T-helper 2 cell (primary cell): ENCODE measurements at places on chromosomes 12 and 14.

GRCh38 chr12:14239350-14239934 lies 126.0 kb upstream of the ATF7IP start:
- no peak for DNase-seq

GRCh38 chr12:94263011-94263811 lies 114.8 kb downstream of the PLXNC1 start:
- no peak for DNase-seq

DNA sequence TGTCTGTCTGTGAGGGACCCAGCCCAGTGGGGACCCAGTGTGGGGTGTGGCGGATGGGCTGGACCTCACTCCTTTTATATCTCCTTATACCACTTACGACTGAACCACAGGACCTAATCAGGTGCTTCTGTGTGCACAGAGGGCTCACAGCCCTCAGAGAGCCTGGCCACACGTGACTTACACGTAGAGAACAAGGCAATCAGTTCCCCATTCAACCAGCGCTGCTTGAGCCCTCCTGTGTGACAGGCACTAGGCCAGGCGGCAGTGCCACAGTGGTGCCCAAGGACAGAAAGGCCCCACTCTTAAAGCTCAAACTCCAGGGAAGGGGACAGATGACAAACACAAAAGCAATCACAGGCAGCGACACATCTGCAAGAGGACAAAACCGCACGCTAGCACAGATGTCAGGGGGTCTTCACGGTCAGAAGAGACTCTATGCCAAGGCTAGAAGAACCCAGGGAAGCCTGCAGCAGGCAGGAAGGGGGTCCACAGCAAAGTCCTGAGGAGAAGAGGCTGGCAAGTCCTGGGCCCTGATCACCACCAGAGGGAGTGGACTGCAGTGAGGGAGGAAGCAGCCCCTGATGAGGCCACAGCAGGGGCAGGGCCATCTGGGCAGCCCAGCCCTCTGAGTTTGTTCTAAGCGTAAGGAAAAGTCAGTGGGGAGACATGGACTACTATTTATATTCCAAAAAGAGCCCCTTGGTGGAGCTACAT lies 39.3 kb downstream of the SETD3 start:
- no peak for DNase-seq

DNA sequence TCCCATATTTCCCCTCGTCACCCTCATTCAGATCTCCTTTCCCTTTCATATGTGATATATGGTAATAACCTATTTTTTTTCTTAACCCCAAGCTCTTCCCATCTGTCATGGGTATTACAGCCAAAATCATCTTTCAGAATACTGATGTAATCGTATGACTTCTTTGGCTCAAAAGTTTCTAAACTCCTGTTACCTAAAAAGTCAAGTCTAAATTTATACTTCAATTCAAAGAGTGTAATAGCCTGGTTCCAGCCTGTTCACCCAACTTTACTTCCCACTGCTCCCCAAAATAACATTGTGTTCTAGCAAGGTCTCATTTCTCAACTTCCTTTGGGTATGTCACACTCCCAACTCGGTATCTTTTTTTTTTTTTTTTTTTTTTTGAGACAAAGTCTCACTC lies 48.5 kb downstream of the TBK1 start:
- no peak for DNase-seq

DNA sequence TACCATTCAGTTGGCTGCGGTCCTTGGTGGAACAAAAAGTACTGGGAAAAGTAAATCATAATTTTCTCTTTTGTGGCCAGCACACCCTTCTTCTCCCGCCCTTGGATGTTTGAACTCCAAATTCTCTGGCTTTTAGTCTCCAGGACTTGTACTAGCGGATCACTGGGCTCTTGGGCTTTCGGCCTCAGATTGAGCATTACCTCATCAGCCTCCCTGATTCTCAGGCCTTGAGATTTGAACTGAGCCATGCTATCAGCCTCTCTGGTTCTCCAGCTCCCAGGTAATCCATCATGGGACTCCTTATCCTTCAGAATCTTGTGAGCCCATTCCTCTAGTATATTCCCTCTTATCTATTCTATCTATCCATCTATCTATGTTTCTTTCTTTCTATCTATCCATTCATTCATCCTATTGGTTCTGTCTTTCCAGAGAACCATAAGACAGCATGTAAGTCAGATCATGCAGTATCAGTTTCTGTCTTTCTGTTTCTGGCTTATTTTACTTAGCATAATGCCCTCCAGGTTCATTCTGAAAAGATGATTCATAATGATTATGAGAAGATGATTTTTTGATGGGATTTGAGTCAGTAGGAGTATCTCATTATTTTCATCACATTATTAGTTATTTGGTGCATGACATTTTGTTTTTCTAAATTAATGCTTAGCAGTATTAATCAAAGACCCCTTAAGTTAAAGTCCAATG lies 814.9 kb downstream of the LRFN5 start:
- no peak for DNase-seq

- no peak for DNase-seq
Measured at GRCh38 chr14:98156411-98156810, 1115.6 kb downstream of the BCL11B start.

GRCh38 chr12:93166541-93167307 lies 211.0 kb upstream of the NUDT4 start:
- no peak for DNase-seq

GRCh38 chr14:33689680-33690079 lies 261.2 kb downstream of the EGLN3 start:
- DNase-seq = no peak

DNA sequence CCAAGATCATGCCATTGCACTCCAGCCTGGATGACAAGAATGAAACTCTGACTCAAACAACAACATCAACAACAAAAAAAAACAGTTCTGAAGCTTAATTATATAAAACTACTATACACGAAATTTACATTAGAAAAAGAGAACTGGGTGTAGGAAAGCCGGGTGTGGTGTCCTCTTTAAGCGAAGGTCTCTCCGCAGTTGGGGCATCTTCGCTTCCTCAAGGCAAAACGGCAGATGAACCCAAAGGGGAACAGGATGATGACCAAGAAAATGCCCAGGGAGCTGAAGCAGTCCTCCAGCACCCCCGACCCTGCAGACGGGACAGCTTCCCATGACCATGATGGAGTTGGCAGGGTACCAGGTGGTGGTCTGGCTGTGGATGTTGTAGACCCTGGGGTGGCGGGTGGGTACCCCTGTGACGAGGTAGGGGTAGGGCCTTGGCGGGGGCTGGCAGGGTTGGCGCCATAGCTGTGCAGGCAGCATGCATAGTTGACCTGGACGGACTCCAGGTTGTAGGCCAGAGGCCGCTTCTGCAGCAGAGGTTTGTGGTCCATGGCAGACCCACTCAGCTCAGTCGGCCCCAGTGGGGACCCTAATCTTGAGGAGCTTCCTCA lies 18.2 kb upstream of the BCAT1 start:
- no peak for DNase-seq

GRCh38 chr12:29220632-29221336 lies 71.7 kb downstream of the FAR2 start:
- no peak for DNase-seq

DNA sequence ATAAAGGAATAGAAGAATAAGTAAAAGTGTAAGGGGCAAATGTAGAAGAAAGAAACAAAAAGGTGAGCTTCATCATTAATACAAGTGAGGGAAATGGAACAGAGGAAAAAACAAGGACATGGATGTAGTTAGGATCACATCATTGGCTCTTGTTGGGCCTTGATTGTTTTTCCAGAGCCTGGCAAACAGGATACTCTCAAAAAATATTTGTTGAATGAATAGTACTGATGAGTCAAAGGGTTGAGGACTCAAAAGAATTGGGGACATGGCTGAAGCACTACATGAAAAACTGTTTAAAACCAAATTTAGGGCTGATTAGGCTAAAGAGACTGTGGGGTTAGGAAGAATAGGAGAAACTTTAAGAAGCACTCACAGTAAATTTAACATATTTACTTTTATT lies 11.4 kb upstream of the SRP54 start:
- no peak for DNase-seq

DNA sequence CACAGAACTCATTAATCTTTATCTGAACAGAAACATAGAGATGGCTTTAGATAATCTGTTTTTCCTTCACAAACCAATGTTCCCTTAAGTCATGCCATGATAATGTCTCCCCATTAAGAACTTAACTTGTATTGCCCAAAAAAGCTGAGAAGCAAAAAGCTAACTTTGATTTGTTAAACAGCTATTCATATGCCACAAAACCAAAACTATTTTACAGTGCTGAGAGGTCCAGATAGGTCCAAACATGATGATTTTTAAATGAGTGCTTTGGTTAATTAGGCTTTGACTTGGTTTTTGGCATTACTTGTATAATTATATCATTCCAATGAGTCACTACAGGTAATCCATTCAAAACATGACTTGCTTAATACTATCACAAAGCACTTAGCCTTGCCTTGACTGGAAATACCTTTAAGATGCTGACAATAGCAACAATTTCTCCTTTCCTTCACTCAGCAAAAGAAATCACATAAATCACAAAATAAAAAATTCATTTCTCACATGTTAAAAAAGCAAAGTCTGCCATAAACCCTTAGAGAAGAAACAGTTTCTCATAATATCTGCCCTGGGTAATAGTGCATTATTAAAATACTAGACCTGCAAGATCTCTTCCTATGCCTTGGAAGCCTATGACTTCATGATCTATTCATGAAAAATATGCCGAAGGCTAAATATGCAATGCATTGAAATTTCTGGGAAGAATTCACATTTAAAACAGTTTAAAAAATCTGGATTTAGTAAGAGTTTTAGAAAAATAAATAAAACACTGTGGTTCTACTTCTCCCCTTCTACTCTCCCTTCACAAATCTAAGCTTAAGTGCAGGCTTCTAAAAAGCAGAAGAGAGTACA lies 52.0 kb upstream of the SAV1 start:
- no peak for DNase-seq

DNA sequence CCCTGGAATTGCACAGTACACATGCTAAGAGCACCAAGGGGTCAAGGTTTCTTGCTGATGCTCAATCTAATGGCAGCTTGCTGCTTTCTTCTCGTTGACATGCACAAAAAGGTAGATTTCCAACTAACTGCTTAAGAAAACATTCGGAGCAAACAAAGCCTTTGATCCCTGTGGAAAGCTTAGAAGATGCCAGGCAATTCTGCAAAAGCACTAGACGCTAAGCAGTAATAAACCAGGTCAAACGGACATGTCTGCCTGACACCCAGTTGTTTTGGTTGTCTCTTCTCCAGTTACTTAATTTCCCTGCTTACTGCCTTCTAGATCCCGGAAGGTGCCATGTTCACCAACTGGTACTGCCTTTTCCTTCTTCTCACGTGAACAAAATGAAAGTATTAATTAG lies 100.5 kb upstream of the TMCC3 start:
- DNase-seq = no peak

DNA sequence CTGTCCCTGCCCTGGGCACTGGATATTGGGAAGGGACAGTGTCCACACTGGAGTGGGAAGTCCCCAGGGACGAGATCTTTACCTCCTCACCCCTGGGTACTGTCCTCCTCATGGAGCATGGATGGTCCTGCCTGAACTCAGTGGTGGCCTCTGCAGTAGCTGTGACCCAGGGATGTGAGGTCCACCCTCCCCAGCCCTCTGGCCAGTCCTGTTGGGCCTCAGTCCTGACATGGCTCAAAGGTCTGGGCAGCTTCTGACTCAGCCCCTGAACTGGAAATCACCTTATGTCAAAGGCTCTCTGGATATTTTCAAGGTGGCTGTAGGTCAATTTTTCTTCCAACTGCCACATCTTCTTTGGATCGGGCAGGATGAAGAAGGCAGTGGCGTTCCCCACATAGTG lies 24.4 kb downstream of the SERPINA1 start:
- DNase-seq = no peak

GRCh38 chr12:51525518-51525917 lies 65.5 kb upstream of the SCN8A start:
- DNase-seq = no peak

- DNase-seq = no peak
Measured at GRCh38 chr12:115752913-115753726, 524.4 kb downstream of the MED13L start.

GRCh38 chr12:44314007-44314500 lies 478.2 kb downstream of the TMEM117 start:
- DNase-seq = no peak

DNA sequence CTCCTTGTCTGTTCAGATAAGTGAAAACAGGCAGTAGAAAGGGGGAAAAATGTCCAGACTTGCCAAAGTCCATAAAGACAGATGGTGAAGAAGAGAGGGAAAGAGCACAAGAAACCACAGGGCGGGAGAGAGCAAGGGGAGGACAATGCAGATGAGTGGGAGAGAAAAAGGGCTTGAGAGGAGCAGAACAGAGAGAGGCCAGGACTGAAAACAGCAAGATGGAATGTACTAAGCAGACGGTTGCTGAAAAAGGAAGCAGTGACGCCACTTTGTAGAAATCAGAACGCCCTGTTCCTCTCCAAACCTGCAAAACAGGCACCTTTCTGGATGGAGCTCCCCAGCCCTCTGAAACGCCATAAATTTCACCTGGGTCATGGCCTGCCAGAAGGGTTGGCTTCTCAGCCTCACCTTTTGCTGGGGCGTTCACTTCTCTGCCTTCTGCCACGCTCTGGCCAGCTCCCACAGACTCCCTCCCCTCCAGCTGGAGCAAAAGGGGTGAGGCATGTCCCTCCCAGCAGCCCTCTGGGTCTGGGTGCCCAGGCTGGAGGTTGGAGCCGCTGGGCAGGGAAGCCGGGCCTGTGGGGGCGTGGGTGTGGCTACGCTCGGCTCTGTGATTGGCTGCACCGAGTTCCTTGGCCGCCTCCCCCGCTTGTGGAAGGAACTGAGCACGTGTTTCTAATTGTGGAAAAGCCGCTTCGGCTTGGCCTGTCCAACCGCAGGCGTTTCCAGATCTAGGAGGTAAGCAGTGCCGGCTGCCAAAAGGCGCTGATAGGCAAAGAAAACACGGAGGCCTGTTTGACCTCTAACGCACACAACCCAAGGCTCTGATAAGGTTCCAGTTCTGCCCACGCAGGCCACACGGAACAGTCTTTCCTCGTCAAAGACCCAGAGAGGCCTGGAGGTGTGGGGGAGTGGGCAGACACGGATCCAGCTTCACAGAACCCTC lies 29.3 kb downstream of the SLC7A8 start:
- DNase-seq = peak; percentile 15

DNA sequence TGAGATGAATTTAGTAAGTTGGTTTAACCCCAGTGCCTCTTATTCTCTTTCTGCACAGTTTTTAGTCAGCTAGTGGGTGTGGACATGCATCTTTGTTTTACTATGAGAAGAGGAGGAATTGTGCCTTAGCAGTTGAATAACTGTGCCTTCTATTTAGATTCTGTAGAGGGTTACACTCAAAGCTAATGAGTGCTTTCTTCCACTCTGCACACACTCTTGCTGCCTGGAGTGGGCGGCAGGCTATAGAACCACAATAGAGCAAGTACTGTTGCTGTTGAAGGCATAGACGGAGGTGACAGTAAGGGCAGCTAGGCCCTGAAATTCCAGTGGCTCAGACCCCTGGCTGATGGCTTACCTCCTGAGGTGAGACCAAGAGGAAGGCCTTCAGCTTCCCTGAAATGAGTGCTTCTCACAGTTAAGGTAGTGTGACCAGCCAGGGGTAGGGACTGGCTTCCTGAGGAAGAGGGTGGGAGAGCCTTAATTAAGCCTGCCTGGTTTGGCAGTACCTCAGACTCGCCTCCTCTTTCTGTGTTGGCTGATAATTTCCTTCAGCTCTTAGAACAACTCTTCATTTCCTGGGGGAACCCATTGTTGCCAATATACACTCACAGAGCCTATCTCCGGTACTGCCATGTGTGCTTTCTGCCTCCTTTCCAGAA lies 24.7 kb downstream of the SUSD6 start:
- no peak for DNase-seq
